ENCODE measurements at places on chromosomes 16 and 17.

DNA sequence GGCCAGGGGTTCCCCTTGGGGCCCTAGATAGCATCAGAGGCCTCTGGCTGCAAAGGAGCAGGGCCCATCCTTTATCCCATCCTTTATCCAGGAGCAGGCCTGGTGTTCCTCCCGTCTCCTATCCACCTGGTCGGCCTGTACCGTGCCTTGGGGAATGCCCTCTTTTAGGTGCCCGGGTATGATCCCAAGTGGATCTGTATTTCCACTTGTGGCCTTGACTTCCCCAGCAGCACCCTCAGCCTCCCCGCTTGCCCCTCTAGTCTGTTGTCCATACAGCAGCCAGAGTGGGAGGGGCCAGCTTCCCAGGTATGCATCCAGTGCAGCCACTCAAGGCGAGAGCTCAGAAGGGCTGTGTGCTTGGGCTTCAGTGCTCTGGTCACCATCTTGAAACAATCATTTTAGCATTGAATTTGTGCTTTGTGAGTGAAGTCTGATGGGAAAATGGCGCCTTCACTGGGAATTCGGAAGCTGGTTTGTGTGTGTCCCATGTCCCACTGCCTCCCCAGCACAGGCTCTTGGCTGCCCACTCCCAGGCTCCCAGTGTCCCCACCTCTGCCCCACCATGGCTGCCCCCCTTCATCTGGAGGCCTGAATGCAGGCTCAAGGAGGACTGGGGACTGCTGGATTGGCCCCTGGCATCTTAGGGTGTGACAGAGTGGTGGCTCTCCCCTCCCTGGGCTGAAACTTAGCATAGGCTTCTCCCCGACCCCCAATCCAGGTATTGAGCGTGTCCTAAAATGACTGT, 3.3 kb upstream of the RNF112 start:
- no peak for DNase-seq

GRCh38 chr17:79990051-79990592, 45.5 kb downstream of the TBC1D16 start:
- no peak for DNase-seq

DNA sequence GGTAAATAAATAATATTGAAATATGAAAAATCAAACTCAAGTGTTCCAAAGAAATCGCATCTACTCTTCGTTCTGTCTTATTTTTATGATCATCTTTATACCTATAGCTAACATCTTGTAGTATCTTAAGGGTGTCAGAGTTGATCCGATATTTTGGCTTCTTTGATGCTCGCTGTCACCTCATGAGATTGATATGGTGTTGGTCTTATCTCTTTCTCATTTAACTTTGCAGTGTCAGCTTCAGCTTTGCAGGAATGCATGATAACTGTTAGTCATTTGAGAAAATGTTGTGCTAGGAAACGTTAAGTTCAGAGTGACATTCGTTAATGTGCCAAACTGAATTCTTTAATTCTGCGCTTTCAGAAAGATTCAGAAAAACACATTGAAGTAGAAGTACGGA, 19.4 kb downstream of the NOL11 start:
- no peak for DNase-seq

GRCh38 chr17:49890077-49890821, 42.4 kb upstream of the TAC4 start:
- no peak for DNase-seq

GRCh38 chr17:43983515-43984411, 20.7 kb upstream of the NAGS start:
- no peak for DNase-seq
